NT2/D1 (cell line): ENCODE measurements at places on chromosomes 4 and X.

- DNase-seq = no peak
These were observed 6.9 kb upstream of the NSD2 start for GRCh38 chr4:1864076-1865008.

GRCh38 chrX:960821-961220 is 251.6 kb downstream of the CRLF2 start:
- no peak for DNase-seq

DNA sequence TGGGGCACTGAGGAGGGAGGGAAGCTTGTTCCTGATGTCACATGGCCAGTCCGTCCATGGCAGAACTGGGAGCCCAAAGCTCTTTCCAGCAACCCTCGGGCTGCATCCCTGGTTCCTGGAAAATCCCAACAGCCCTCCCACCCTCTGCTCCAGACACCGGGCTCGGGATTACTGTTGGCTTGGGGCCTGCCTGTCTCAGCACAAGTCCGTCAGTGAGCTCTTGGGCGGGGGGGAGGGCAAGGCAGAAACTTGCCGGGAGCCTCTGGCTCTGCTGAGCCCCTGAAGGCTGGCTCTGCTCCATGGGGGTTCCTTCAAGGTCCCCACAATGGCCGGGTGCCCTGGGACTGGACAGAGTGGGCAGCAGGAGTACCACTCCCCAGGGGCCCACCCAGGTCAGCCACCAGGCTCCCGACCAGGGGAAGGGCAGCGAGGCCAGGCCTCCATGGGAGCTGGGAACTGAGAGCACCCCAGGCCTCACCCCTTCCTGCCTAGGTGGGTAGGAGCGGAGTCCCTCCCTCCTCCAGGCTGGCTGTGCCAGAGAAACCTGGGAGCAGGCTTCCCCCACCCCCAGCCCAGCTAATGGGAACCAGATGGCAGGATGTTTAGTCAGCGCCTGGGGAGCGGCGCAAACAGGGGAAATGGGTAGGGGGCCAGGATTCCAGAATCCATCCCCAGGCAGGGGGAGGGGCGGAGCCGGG is 6.4 kb upstream of the HAUS7 start:
- DNase-seq = no peak

DNA sequence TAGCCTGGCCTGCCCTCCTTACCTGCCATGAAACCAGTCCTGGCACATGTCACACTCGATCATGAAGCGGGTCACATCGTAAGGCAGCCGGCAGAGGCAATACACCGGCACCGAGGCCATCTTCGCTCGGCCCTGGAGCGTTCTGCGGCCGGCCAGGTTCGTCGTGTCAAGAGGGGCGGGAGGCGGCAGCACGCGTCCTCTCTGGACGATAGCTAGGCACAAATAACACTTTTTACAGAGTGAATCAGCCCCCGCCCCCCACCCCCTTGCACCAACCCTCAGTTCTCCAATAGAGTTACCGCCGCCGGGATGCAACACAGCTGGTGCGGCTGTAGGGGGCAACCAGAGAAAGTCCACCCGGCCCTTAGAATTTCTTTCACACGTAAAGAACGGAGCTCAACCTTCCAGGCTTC is 1.7 kb downstream of the PHF8 start:
- peak; percentile 35 for DNase-seq

GRCh38 chr4:7719354-7720174 is 220.1 kb downstream of the AFAP1 start:
- DNase-seq = peak; percentile 36

GRCh38 chr4:102824398-102824797 is 3.0 kb downstream of the UBE2D3 start:
- no peak for DNase-seq

DNA sequence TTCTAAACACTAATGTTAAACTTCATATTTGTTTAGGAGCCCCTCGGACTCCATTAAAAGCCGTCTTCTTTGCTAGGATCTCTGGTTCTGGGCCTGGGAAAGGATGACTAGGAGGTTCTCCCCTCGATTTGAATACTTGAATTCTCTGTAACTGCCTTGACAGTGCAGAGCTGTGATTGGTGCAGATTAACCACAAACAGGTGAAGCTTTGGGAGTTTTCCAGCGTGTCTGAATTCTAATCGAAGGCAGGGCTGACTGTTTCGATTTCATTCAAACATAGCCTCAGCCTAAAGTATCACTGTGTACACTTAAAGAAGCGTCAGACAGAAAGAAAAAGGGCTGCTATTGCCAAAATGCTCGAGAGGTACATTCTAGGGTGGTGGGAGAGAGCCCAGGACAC is 29.0 kb downstream of the TFDP3 start:
- DNase-seq = no peak

- no peak for DNase-seq
These were observed 26.2 kb downstream of the PRSS12 start for GRCh38 chr4:118326585-118326984.
